ENCODE measurements at places on chromosomes 13 and 19.

- peak; percentile 23 for DNase-seq
Observed at GRCh38 chr19:40165362-40165937, 25.8 kb upstream of the MAP3K10 start.

- DNase-seq, result no peak
Observed at GRCh38 chr19:30678168-30678567, 306.0 kb downstream of the ZNF536 start.

- no peak for DNase-seq
Observed at GRCh38 chr19:10882108-10882457, 10.7 kb downstream of the CARM1 start.

DNA sequence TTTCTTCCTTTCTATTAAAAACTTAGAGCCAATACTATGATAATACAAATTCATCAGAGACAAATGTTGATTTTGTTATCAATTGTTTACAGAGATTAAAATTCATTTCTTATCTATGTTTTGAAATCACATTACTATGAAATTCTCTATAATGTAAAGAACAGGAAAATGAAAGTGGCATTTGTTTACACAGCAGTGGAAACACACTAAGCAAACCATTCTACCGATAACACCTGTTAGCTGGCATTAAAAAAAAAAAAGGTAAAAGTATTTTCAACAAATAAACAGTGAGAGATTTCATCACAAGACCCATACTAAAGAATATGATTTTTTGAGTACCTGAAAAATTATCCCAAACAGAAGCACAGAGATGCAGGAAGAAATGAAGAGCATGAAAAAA is 4.8 kb upstream of the CCDC70 start:
- DNase-seq, result no peak

DNA sequence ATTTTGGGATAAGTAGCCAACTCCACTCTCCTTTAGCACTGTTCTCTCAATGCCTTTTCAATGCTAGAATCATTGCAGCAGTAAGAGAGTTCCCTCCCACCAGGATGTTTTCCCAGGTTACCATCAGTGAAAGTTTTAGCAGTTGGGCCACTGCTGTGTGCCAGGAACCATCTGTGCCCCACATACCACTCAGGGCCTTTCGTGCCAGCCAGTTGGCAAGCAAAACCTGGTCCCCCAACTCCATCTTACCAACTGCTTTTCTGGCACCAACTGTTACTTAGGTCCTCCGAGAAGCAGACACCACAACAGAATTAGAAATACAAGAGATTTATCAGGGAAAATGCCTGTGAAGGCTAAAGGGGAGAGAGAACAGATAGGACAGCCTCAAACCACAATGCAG is 533.4 kb upstream of the NBEA start:
- DNase-seq, result no peak

- DNase-seq, result no peak
Observed at GRCh38 chr13:106471957-106472543, 63.4 kb downstream of the EFNB2 start.

GRCh38 chr19:40596608-40597328 is 4.4 kb upstream of the LTBP4 start:
- DNase-seq, result no peak

GRCh38 chr13:44796597-44797490 is 192.4 kb downstream of the NUFIP1 start:
- DNase-seq, result no peak

GRCh38 chr19:1170938-1171754 is 2.9 kb downstream of the SBNO2 start:
- DNase-seq, result no peak

- no peak for DNase-seq
Observed at GRCh38 chr13:114035186-114035582, 61.3 kb upstream of the C13orf46 start.

DNA sequence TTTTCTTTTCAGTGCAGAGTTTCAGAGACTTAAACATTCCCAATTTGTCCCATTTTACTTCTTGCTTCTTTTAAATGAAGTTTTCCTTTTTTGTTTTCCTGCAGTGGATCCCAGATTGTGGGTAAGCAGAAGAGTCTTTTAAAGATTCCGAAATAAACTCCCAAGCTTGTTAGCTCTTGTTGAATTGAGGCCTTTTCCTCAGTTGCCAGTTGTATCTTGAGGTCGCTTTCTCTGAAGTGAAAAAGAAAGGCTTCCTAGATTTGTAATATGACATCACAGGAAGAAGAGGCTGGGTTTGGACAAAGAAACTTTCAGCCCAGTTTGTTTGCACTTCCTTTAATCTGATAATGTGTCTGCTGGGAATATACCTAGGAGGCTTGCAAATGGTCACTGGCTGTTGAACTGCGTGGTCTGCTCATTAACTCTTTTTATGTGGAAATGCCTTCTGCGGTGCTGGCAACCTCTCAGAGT is at the start of gene LPAR6:
TSS of gene LPAR6 (minus strand) at position 233 of the 471 bp plus-strand sequence. CDS start 690 bp downstream, outside the sequence.
- DNase-seq, result no peak

DNA sequence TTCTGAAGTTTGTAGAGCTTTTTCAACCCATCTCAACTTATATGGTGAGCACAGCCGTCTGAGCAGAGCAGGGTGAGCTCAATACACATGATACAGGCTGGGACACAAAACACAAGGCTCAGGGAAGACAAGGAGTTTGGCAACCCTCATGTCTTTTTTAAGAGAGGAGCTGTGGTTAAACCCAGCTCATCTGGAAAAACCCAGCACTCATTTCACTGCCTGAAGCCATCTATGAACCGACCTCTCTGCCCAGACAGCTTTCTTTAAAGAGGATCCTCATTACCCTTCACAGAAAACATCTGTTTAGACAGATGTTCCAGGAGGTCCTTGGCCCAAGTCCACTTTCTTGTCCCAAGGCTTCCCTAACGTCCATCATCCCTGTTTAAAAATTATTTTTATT is 170.0 kb upstream of the TSHZ3 start:
- no peak for DNase-seq

DNA sequence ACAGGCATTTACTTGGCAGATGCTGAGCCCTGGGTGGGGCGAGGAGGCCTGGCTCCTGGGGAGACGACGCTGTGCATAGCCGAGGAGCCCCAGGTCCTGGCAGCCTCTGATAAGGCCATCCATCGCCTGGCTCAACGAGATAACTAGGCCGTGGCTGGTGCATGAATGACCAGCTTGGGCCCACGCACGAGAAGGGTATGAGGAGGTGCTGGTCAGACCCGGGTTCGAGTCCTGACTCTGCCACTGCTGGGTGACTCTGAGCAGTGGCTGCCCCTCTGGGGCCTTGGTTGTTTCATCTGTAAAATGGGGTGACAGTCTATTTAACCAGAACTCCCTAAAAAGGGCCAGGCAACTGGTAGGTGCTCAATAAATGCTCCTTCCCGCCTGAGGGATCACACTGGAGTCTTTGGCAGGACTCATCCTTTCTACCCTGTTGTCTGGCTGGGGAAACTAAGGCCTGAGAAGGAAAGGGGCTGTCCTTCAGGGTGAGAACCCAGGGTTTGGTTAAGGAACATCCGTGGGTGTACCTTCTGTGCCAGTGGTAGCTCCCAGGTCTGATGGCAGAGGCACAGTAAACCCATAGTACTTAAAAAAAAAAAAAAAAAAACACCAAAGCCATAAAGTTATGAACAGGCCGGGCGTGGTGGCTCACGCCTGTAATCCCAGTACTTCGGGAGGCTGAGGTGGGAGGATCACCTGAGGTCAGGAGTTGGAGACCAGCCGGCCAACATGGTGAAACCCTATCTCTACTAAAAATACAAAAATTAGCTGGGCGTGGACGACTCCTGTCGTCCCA is 8.1 kb upstream of the ARRDC2 start:
- DNase-seq, result no peak

- no peak for DNase-seq
Observed at GRCh38 chr13:59494560-59494970, 669.2 kb downstream of the DIAPH3 start.

DNA sequence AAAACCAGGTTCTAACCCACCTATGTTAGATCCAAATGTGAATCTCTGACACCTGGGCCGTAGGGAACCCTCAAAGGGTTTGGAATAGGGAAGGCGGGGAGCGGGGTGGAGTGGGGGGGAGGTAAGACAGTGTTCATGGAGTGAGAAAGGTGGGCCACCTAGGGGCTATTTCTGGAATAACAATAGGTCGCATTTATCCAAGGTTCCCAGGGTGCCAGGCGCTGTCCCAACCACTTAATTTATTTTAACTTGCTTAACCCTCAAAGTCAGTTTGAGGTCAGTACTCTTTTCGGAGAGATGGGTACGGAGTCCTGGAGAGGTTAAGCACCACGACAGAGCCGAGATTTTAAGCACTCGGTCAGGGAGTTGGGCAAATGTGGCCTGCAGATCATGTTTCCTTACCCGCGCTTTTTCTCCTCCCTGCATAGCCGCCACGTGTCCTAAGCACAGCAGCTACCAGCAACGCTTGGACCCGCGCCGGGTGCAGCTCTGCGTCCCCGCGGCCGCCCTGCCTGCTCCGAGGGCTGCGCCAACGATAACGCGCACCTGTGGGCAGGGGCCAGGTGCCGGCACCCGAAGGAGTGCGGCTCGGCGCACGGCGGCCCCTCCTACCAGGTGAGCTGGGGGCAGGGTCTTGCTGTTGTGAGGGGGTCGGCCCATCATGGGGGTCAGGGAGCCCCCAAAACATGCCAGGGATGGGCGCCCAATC is 25.0 kb upstream of the FXYD3 start:
- no peak for DNase-seq

DNA sequence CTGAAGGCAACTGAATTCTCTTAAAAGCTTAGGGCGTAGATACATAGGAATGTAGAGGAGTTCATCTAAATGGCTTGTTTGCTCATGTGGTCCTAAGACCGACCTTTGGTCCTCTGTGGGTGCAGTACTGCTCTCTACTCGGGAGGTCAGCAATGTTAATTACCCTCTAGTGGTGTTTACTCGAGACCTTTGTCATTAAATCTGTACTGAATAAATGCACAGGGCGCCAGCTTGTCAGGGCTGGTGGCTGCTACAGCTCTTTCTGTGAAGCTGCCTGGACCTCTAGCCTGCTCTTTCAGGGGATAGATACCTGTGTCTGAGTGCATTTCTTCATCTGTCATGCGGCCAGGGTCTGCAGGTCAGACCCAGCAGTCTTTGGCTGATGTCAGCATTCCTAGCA is 29.2 kb upstream of the MPHOSPH8 start:
- no peak for DNase-seq

DNA sequence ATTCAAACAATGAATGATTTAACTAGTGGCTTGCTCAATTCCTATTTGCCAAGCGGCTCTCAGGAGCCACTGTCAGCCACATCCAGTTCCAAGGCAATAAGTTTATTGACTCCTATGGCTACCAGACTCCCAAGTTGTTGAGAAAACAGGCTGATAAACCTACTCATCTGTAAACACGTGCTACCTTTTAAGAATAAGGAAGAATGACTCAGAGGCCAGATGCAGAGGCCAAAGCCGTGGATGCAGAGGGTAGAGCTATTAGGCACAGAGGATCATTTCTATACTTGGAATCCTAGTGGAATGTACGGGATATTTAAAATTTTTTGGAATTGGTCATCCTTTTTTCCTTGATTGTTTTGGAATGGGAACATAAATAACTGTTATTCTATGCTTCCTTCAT is 1921.1 kb downstream of the OLFM4 start:
- DNase-seq, result no peak

DNA sequence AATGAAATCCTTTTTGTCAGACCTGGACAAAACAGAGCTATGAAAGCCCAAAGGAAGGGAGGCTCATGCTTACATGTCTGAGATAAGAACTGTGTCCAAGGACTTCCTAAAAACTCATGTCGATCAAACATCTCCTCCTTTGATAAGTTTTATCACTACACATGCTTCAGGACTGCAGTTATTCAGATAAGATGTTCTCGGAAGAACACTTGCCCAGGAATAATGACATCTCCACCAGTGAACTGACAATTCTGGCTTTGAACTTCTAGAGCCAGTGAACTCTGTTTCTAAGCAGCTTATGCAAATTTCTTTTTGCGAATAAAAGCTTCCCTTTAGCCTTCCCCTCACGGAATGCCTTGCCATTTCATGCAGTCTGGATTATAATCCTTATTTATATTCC is 561.6 kb downstream of the TBC1D4 start:
- DNase-seq, result no peak

DNA sequence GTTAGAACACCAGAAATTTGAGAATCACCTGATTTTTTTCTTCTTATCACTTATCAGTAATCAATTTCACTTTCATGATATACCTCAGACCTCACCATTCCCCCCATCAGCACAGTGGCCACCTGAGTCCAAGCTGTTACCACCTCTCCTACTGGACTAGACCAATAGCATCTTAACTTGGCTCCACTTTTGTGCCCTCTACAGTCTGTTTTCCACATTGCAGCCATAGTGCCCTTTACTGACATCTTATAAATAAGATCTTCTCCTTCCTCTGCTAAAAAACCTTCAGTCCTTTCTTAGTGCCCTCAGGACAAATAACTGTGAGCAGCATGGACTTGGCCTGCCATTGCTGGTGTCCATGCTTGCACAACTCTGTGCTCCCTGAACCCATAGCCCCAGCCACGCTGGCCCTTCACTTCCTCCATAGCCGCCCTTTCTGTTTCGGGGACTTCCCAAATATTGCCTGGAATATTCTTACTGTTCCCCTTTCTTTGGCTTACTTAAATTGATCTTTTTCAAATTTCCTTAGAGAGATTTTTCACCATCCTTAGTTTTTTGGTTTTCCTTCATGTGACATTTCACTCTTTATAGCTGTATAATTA is 380.8 kb downstream of the LMO7 start:
- no peak for DNase-seq

DNA sequence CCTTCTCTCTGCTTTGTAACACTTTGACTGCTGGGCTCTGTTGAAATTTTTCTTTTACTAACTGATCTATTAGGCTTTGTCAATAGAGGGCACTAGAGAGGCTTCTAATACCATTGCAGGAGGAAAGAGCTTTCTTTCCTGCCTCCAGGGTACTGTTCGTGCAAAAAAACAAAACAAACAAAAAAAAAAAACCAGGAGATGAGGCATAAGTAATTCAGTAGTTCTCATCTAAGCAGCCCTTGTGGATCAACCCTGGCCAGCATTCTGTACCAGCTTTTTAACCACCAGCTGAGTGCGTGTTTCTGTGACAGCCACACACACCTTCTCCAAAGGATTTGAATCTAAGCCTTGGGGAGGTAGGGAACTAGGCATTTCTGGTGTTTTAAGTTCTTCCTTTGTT is 1707.6 kb upstream of the SLC10A2 start:
- DNase-seq, result no peak

DNA sequence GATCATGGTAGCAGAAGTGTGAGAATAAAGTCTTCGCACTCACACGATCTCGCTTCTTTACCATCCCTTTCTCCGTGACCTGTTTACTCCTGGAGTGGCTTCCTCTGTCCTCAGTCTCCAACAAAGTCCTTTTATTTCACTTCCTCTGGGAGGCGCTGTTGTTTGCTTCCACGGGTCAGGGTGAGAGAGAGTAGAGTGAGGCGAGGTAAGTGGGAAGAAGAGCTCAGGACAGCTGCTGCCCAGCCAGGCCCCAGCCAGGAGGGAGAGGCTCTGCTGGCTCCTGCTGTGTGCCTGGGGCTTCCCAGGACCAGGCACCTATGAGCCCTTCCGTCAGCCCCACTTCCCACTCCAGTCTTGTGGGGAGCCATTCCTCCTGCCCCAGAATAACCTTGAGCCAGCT is 242.1 kb downstream of the FGF9 start:
- no peak for DNase-seq

GRCh38 chr19:7806234-7806633 is 23.8 kb upstream of the EVI5L start:
- no peak for DNase-seq
